ENCODE measurements at places on chromosomes 11 and 22.

DNA sequence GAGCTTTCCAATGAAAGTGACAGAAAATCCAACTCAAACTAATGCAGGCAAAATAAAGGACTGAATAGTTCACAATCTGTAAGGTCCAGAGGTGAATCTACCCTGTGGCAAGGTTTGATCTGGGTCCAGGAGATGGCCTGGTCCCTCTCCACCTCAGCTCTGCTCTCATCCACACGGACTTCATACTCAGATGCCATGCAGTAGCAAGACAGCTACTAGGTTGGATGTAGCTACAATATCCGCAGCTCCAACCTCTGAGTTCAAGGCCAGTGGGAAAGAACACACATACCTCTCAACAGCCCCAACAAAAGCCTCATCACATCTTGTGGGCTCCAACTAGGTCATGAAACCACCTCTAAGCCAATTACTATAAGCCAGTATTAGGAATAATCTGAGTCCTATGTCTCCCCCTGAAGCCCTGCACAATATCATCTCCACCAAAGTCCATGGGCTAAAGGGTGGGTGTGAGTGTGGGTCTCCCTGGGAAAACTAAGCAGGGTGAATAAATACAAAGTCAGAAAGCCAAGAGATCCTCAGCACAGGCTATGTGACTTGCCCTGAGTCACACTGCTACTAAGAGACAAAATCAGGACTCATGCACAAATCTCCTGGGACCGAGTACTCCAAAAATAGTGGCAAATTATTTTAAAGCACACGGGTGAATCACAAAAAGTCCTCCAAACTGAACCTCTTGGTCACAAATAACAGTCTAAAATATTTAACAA, 78.8 kb downstream of the LARGE1 start:
- DNase-seq = no peak

- DNase-seq = no peak
Observed at GRCh38 chr11:86063536-86063935, 5.3 kb downstream of the PICALM start.

DNA sequence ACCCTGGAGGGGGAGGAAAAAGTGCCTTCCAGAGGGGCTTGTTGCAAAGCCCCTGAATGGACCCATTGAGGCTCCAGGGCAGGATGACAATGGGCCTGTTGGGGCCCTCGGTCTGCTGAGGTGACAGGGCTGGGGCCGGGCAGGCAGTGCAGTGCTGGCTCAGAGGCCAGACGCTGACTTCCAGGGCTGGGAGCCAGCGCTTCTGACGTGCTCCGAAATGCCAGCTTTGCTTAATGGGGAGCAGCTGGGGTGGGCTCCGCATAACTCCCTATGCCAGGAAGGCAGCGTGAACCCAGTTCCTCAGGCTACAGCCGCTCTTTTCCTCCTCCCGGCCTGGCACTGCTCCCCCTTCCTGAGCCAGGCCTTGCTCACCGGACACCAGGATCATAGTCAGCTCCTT, 17.7 kb downstream of the NAV2 start:
- no peak for DNase-seq

- peak; percentile 38 for DNase-seq
Observed at GRCh38 chr11:118609380-118610224, 2.2 kb downstream of the PHLDB1 start.

- DNase-seq = peak; percentile 36
Observed at GRCh38 chr22:27801202-27801615, 347 bp downstream of the MN1 start.

- DNase-seq = no peak
Observed at GRCh38 chr11:70290361-70291065, 20.0 kb downstream of the PPFIA1 start.

- peak; percentile 85 for DNase-seq
Observed at GRCh38 chr22:20429254-20430100, 8.1 kb downstream of the SCARF2 start.

- DNase-seq = peak; percentile 77
Observed at GRCh38 chr11:124762105-124762623, at the start of gene ESAM. ESAM (minus strand) TSS chr11:124762290; CDS start chr11:124762154, 136 bp downstream.

DNA sequence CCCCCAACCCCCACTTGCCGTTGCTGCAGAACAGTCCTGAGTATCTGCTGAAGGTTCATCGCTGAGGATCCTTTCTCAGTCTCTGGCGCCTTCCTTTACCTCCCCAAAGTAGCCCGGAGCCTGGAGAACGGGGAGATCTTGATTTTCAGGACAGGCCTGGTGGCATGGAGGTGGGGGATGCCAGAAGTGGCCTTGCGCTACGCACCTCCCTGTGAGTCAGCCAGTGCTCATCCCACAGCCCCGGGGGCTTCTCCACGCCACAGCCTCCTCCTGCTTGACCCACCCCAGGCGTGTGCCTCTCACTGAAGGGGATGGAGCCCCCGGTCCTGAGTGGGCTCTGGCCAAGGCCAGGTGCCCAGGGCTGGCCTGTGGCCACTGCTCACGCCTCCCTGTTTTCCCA, 339.6 kb downstream of the TBC1D22A start:
- no peak for DNase-seq

GRCh38 chr11:2295971-2296912, 5.5 kb downstream of the C11orf21 start:
- DNase-seq = no peak

GRCh38 chr11:67649634-67650510, 658 bp downstream of the ACY3 start:
- no peak for DNase-seq

DNA sequence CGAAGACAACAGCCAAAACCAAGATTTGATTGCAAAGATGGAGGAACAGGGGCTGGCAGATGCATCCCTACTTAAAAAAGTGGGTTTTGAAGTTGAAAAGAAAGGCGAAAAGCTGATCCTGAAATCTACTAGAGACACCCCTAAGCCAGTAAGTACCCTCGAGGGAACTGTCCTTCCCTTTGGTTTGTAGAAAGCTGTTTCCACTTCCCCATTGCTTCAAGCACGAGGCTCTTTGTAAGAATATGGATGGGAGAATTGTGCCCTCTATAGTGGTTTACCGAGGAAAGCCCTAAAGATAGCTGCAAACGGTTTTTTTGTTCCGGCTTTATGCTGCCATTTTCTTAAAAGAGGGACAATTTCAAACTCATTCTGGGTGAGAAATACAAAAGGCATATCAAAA, 133.9 kb downstream of the WNT7B start:
- DNase-seq = no peak

DNA sequence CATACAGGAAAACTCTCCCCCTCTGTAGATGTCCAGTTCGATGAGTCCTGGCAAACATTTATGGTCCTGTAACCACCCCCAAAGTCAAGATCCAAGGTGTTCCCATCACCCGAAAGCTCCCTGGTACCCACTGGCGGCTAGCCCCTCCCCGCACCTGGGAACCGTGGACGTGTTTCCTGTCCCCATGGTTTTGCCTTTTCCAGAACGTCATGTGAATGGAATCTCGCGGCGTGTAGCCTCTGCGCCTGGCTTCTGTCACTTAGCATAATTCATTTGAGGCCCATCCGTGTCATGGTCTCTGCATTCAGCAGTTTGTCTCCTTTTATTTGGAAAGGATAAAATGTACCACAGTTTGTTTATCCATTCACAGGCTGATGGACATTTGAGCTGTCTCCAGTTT, 106.3 kb downstream of the KCNQ1 start:
- DNase-seq = no peak

DNA sequence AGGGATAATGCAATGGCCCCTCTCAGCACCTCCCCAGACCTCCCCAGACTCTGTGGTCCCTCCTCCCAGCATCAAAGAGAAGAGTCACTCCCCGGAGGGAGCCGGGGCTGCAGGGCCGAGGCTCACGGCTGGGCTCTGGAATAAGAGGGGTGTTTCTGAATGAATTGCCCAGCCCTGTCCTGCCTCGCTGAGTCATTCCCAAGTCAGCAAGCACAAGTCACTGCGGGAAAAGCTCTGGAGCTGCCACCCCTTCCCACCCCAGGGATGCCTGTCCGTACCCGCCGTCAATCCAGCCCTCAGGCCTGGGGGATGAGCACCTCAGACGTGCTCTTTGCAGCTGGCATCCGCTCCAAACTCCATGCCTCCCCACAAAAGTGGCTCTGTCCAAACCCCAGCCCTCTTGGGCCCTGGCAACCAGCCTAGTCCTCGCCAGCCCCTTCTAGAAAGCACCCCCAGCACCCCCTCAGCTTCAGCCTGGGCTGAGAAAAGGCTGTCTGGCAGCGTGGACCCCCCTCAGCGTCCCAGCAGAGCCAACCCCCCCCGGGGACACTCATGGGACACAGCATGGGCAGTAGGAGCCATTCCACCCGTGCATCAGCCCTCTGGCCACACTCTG, 22.7 kb downstream of the CELSR1 start:
- no peak for DNase-seq

GRCh38 chr11:78961937-78962701, 387.5 kb upstream of the NARS2 start:
- no peak for DNase-seq

- no peak for DNase-seq
Observed at GRCh38 chr22:45059296-45059695, 49.5 kb upstream of the PHF21B start.

DNA sequence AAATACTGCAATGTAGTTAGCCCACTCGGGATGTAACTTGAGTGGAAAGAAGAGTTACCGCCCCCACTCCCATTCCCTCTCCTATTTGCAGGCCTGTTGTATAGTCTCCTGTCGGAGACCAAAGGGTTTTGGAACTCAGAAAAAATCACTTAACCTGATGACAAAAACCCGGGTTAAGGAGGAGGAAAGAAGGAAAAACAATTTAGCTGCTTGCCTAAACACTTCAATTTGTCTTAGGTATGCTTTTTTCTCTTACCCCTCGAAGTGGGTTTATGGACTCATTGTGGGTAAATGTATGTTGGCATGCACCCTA, 2.2 kb downstream of the YAP1 start:
- no peak for DNase-seq

- DNase-seq = no peak
Observed at GRCh38 chr11:76975513-76975912, 58.7 kb upstream of the B3GNT6 start.

- no peak for DNase-seq
Observed at GRCh38 chr11:12693479-12694182, 19.4 kb downstream of the TEAD1 start.

GRCh38 chr11:44199298-44199697, 103.8 kb downstream of the EXT2 start:
- DNase-seq = no peak

DNA sequence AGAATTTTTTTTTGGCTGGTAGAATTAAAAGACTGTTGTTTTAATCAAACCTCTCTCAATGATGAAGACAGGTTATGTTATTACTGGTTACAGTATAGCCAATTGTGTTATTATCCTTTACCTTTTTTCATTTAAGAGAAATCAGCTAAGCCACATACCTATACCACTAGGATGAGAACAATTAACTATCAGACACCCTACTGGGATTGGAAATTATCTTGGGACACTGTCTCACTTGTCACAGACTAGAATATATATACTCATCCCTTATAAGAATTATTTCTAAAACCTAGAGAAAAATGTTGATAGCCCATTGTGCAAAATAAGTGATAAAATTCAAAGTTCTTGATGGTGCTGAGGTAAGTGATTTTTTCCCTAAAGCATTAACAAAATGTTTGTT, at the start of gene OR5AS1:
OR5AS1 (plus strand) TSS at position 301 of the 400 bp plus-strand sequence. CDS start 2,765 bp downstream, outside the sequence.
- no peak for DNase-seq

DNA sequence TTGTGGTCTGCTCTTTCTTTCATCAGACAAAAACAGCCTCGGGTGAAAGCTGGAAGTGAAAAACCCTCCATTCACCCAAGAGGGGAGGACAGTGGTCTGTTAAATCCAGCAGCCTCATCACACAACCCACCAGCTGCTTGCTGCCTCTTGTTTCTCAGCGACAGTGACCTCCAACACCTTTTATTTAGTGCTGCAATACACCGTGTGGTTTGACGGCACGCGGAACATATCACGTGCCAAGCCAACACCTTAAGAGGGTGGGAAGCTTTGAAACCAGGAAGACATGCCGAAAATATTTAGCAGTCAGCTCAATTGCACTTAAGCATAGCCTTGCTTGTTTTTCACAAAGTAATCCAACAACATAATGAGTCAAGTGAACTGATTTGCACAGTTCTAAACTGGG, 39.8 kb upstream of the POGLUT3 start:
- DNase-seq = no peak

DNA sequence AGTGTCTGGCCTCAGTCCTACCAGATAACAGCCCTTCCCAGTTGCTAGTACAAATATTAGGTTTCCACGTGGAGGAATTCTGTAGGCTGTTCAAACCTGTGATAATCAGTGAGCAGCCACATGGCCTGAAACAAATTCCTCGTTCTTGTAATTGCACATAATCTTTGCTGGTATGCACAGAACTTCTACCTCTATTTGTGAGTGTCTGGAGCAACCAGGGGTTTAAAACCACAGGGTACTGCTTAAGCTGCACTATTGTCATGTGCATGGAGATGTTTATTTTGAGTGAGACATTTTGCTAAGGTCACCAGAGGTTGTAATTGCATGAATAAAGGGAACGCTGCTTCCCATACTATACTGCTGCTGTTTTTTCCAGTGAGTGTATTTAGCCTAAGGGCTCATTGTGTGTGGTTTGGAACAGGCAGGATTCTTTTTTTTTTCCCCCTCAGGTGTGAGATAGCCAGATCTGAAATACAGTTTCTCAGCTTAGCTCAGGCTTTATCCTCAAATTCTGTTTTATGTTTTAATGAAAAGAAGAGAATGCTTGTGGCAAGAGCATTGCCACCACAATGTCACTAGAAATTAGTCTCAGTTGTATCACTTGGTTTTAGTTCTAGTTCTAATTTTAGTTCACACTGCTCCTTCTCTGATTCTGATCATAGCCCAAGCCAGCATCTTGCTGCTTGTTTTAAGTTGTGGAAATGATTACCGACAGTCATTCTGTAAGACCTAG, 60.5 kb downstream of the CYB5R2 start:
- DNase-seq = no peak

GRCh38 chr11:5275369-5276110, 5.8 kb upstream of the HBE1 start:
- DNase-seq = no peak

DNA sequence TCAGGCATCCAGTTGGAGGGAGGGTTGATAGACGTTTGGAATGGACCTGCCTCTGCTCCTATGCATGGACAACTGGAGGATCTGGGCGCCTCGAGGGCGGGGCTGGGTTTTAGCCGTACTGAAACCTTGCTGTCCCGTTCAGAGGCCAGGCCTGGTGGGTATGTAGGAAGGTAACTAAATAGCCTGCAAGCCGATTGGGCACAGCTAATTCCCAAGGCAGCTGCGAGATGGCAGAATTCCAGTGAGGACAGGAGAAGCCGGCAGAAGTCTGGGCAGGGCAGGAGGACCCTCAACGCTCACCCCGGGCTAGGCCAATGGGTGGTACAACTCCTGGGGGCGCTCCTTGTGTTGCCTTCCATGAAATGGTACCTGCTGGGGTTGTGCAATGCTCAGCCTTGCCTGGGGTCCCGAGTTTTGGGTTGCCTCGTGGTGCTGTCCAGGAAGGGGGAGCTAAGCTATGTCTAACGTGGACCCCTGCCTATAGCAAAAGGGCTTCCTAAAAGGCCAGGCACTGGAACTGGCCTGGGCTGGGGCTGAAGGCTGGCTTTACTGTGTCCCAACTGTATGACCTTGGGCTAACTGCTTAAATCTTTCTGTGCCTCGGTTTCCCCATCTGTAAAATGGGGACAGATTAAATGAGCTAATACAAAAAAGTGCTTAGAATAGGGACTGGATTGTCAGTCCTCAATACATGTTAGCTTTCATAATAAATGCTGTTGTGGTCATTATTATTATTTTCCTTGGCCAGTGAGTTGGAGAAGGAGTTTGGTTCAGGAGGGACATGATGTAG, 30.1 kb upstream of the CD82 start:
- no peak for DNase-seq

GRCh38 chr22:48501231-48501750, 1326.4 kb downstream of the BRD1 start:
- no peak for DNase-seq
